ENCODE measurements at places on chromosomes 4 and X. TPM values are rescaled to one million over a fixed set of nuclear protein-coding genes. Genes with fewer than 3 reads are reported as not detected.

SAGE1 gene
- not detected for total RNA-seq

TRPC5OS gene
- total RNA-seq, result not detected

DNA sequence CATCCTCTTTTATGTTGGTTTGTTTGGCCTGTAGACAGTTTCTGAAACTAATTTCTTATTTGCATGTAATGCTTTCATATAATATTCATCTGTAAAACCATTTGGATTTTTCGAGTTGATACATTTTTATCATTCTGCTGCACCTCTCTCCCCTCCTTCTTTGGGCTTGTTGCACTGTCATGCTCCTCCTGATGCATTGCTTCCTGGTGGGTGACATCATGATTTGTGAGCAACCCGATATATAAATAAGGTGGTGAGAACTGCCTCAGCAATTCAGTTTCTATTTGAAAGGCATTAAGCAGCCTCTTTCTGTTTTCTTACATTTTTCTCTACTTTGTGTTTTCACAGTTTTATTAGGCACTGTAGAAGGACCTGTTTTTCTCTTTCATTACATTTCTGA lies 515.7 kb downstream of the RPA4 start:
- peak; percentile 40 for DNase-seq

- peak; percentile 69 for DNase-seq
These were observed 1.2 kb upstream of the MORF4L2 start for GRCh38 chrX:103687696-103688201.

- DNase-seq, result no peak
These were observed 1139.7 kb downstream of the PCDH18 start for GRCh38 chr4:136392576-136392975.

- no peak for DNase-seq
These were observed 121.3 kb downstream of the GPR143 start for GRCh38 chrX:9644335-9644734.

DNA sequence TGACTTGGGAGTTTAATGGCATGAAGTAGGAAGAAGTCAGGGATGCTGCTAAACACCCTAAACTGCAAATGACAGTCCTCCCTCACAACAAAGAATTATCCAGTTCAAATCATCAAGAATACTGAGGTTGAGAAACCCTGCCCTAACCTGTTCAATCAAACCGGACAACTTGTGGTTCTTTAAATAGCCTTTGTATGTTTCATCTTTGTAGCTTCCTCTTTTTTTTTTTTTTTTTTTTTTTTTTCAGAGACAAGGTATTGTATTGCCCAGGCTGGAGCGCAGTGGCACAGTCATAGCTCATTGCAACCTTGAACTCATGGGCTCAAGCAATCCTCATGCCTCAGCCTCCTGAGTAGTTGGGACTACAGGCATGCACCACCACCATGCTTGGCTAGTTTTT lies 52.5 kb upstream of the TTC29 start:
- no peak for DNase-seq

DNA sequence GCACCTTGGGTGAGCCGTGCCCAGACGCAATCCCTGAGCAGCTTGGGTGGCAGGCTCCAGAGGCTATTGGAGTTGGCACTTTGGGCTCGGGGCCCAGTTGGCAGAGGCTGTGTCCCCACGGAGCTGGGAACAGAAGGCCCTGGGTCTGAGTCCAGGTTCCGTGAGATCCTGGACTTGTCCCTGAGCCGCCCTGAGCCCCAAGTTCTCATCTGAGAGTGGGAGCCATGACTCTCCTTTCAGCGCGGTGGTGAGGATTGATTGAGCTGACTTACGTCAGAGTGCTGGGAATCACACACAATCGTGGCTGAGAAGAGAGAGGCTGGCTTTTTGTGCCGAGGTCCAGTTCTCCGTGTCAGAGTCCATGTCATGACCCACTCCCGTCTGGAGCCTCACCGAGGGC lies 98.0 kb downstream of the PSAPL1 start:
- DNase-seq, result no peak

DNA sequence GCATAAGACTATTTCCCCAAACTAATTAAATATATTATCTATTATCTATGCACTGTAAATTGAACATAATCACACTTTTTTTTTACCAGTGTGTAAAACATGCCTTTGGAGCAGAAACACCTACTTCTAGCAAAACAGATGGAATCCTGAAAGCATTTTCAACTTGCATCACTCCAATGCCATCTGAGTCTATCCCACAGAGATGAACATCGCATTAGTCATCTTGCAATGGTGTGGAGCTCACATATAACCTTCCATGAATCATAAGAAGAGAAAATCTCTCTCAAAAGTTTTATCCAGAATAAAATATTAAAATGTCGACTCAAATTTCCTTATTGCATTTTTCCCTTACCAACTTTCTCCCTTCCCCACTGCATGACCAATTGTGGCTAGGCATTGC lies 406.7 kb upstream of the ACTRT1 start:
- DNase-seq, result no peak

DNA sequence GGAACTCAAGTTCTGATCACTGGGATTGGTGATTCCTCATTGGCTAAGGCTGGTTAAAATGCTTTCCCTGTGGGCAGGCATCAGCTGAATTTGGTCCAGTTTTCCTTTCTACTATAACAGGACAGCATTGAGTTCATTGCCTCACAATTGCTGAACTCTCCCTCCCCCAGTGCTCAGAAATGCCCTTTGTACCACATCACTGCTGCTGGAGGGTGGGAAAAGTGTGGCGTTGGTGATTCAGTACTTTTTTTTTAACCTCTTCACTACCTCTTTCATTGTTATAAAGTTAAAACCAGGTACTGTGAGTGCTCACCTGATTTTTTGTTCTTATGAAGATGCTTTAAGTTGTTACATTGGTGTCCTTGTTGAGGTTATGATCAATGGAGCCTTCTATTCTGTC lies 69.3 kb upstream of the IL2 start:
- no peak for DNase-seq

GRCh38 chr4:48602763-48603162 lies 112.7 kb downstream of the ZAR1 start:
- DNase-seq, result no peak

DNA sequence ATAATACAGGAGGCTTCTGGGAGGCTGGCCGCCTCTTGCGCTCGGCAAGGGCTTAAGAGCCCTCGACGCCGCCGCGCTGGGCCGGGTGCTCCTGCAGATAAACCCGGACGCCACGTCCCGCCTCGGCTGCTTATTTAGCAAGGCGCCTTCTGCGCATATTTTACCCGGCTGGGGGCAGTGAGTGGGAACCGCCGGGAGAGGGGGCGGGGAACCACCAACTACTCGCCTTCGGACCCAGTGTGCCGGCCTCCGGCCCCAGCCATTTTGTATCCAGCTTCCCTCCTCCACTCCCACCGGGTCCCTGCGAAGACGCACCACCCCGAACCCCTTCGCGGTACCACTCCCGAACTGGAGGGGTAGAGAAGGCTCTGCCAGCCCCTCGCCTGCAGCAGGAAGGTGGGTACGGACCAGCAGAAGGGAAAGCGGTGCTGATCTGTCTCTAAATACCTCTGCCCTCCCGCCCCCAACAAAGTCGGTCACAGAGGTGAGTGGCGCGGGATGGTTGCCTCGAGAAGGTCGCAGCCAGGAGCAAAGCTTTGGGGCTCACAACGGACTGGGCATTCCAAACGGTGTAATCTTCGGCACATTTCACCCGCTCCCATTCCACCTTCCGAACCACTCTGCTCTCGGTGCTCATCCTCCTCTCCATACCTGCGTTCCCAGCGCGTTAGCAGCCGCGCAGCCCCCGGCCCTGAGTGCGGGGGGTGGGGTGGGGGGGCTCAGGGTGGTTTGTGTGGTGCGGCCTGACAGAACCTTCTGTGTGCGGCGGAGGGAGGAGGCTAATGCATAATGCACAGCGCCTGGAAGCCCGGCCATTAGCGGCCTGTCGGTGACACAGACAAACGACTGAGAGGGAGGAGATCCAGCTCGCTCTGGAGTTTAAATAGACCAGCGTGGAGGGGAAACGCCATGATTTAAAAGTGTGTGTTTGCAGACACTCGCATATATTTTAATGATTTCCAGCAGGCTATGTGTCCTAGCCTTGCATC lies 4.9 kb upstream of the BCOR start:
- no peak for DNase-seq

- DNase-seq, result no peak
These were observed 24.7 kb upstream of the PRPS1 start for GRCh38 chrX:107603429-107604159.

GRCh38 chr4:145936142-145936996 lies 2.3 kb downstream of the ZNF827 start:
- DNase-seq, result peak; percentile 66

- peak; percentile 11 for DNase-seq
These were observed 72.3 kb downstream of the STAG2 start for GRCh38 chrX:124033821-124034220.

All from Daoy (cell line).